ENCODE measurements at places on chromosomes 13 and 19.

- DNase-seq: no peak
Measured at GRCh38 chr13:74871369-74872070, 610.4 kb downstream of the TBC1D4 start.

GRCh38 chr19:45470762-45471081 is 2.9 kb downstream of the FOSB start:
- DNase-seq: no peak

DNA sequence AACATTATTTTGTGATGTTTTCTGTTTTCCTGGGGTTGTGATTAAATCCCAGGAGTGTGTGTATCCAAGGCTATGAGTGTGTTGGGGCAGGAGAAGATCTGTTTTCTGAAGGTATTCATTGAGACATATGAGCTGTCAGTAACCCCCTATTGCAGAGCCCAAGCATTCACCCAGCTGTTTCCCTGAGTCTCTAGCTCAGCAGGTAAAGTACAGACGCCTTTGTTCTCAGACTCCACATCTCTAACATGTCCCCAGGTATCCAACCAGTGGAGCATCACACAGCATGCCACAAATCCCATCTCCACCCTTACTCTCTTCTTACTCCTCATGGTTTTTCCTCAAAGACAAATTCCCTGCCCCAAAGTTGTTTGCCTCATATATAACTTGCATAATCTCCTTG is 213.6 kb downstream of the PCDH20 start:
- no peak for DNase-seq

DNA sequence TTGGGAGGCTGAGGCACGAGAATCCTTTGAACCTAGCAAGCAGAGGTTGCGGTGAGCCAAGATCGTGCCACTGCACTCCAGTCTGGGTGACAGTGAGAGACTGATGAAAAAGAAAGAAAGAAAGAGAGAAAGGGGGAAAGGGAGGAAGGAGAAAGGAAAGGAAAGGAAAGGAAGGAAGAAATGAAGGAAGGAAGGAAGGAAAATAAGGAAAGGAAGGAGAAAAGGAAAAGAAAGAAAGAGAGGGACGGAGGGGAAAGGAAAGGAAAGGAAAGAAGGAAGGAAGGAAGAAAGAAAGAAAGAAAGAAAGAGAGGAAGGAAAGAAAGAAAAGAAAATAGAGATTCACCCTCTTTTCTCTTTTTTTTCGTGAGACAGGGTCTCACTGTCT is 8.7 kb downstream of the PDE4A start:
- DNase-seq: no peak

DNA sequence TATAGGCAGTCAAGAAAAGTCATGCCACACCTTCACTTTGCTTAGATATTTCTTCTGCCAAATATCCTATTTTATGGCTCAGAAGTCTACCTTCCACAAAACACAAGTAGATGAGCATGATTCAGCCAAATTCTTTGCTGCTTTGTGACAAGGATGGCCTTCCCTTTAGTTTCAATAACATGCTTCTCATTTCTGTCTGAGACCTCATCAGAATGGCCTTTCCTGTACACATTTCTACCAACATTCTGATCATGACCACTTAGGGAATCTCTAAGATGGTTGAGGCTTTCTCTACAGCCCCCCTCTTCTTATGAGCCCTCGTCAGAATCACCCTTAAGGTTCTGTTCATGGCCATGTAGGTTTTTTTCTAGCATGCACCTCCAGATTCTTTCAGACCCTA is 96.2 kb downstream of the COL4A2 start:
- no peak for DNase-seq

- DNase-seq: no peak
Measured at GRCh38 chr13:20049558-20050473, 91.3 kb downstream of the ZMYM2 start.

GRCh38 chr19:46201454-46202310 is 27.9 kb upstream of the IGFL1 start:
- no peak for DNase-seq

DNA sequence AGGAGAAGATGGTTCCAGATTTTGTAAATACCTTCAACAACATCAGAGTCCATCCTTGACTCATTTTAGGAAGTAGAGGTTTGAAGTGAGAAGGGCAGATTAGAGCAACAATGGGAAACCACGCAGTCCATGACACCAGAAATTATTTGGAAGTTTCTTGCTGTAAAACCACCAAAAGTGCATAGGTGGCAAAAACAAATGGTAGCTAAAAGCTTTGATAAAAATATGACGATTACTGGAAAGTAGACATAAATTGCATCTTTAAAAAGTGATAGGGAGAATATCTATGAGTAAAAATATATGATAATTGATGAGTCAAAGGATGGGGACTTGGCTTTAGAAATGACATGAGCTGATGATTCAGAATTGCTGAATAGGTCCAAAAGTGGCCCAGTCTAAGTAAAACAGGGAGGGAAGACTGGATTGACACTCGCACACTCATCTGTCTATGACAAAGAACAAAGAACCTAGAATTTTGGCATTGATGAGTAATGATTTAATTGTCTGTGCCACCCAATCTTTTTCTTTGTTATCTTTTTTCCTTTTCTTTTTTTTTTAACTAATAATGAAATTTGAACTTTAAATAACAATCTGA is 472.2 kb downstream of the MYO16 start:
- no peak for DNase-seq

DNA sequence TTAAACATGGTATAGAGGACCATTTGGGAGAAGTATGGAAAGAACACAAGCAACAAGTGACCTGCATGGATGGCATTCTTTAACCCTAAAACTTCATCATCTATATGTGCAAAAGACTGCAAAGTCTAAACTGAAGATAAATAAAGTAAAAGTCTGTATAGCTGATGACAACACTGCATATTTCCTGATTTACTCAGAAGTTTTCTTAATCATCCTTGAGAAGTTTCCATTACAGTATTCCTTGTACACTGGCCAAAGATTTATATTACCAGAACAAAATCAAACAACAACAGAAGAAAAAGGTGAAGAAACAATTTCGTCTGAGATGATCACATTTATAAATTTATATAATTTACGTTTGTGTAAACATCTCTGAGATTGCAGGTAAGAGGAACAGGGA is 805.7 kb downstream of the PCDH9 start:
- no peak for DNase-seq

GRCh38 chr13:75479102-75479740 is 2.7 kb downstream of the TBC1D4 start:
- DNase-seq: no peak

GRCh38 chr13:111969551-111970135 is 97.3 kb upstream of the SOX1 start:
- no peak for DNase-seq

Data from HuH-7.5 (cell line).